Central memory CD8-positive, alpha-beta T cell (primary cell): ENCODE measurements at places on chromosomes 3 and 15.

DNA sequence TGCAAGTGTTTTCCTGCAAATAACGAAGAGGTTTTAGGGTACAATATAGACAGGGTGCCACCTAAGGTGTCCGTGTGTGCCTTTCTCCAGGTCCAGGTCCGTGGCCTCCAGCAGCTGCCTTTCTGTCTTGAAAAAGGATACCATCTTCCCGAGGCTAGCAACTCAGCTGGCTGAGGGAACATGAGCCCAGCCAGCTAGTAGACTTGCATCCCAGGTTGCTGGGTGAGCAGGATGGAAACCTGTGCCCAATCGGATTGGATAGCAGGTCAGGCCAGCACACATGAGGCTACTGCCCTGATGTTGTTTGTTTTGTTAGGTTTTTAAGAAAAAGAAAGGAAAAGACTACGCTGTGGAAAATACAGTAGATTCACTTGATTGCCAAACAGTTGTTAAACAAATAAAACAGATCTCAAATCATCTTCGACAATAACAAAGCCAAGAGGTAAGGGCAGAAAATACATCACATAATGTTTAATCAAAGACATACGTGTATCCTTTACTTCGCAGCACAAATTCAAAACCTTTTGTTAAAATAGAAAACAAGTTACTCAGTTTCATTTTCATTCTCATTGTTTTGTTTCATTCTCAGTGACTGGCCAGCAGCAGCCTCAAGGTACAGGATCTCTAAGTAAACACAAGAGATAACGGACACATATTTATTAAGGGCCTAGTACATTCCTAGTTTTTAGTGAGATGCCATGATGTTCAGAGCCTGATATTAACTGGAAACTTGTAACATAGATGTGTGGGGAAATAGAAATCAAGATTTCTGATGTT lies 661.2 kb upstream of the NR2F2 start:
- peak overlapping the region; percentile 46 for H3K4me3 ChIP-seq
- peaks cover 5% of the 10 kb centered on the region for H3K27me3 ChIP-seq
- no peak for DNase-seq
- no peak overlapping the region for H3K27ac ChIP-seq
- H3K4me1 ChIP-seq: no peaks in the 10 kb centered on the region

GRCh38 chr3:120568202-120568531 lies 28.0 kb upstream of the NDUFB4 start:
- no peak for DNase-seq
- no peak overlapping the region for H3K4me3 ChIP-seq
- H3K27ac ChIP-seq: no peak overlapping the region
- H3K36me3 ChIP-seq: no peaks in the 10 kb centered on the region

- H3K4me3 ChIP-seq: no peak overlapping the region
- H3K4me1 ChIP-seq: peaks cover 5% of the 10 kb centered on the region
- H3K27ac ChIP-seq: no peak overlapping the region
- no peak for DNase-seq
These were observed 678.2 kb upstream of the CFAP20DC start for GRCh38 chr3:59727902-59728586.

GRCh38 chr3:187878772-187879518 lies 133.7 kb upstream of the BCL6 start:
- DNase-seq: no peak
- H3K27me3 ChIP-seq: no peaks in the 10 kb centered on the region
- no peaks in the 10 kb centered on the region for H3K4me1 ChIP-seq
- no peak overlapping the region for H3K4me3 ChIP-seq
- no peak overlapping the region for H3K27ac ChIP-seq
- peaks cover 2% of the 10 kb centered on the region for H3K36me3 ChIP-seq

DNA sequence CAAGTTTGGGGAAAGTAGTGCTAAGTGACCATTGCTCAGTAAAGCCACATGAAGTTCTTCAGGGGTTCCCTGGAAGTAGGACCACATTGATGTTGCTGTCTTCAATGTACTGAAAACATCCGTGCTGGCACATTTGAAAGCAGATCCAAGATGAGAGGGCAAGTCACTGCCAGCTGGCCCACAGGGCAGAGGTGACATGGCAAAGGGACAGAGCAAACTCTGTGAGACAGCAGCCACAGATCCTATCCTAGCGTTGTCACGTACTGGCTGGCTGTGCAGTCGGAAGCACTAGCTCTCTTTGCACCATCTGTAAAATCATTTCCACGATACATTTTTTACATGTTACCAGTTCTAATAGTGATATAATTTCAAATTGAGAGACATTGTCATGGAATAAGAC lies 13.8 kb downstream of the MUC13 start:
- H3K27me3 ChIP-seq: peaks cover 42% of the 10 kb centered on the region
- H3K36me3 ChIP-seq: peaks cover 3% of the 10 kb centered on the region
- no peaks in the 10 kb centered on the region for H3K4me1 ChIP-seq
- H3K4me3 ChIP-seq: no peak overlapping the region

DNA sequence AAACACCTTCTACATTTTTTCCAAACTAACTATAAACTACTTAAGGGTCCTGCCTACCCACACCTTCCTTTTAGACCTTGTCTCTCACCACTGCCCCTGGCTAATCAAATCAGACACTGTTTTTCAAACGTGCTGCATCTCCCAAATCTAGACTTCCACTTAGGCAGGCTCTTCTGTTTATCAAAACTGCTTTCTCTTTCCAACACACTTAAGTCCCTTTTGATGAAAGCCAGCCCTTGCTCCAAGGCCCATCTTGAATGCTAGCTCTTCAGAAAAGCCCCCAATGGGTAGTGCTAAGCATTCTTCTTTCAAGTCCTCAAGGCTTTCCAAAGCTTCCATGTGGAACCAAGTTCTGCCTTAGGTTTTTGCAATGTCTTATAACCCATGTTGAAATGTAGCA lies 888.3 kb downstream of the TUSC7 start:
- no peak overlapping the region for H3K27ac ChIP-seq
- DNase-seq: no peak
- H3K27me3 ChIP-seq: no peaks in the 10 kb centered on the region
- H3K4me1 ChIP-seq: no peaks in the 10 kb centered on the region
- no peak overlapping the region for H3K4me3 ChIP-seq
- no peaks in the 10 kb centered on the region for H3K36me3 ChIP-seq

DNA sequence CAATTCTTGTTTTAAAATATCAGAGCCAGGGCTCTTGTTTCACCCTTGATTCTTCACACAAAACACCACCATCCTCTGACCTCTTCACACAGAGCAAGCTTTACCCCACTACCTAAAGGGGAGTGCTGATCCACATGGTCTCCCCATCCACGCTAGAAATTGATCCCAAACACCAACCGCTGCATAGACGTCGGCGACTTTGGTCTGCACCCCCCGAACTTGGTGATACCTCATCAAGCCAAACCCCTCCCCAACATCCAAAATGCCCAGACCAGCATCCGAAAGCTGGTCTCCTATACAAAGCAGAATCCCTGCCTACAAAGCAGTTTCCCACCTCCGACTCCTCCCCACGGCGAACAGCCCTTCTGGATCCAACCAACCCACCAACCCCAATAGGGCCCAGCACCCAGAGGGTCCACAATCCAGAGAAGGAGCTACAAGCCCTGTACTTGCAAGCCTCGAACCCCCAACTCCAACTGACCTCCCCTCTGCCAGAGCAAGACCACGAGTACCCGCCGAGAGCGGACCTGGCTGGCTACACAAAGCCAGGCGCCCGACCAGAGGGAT lies 25.8 kb upstream of the MTHFS start:
- peak overlapping the region; percentile 95 for H3K27ac ChIP-seq
- H3K36me3 ChIP-seq: peaks cover 21% of the 10 kb centered on the region
- H3K4me1 ChIP-seq: peaks cover 21% of the 10 kb centered on the region
- H3K27me3 ChIP-seq: no peaks in the 10 kb centered on the region
- H3K4me3 ChIP-seq: peak overlapping the region; percentile 89
- DNase-seq: no peak

DNA sequence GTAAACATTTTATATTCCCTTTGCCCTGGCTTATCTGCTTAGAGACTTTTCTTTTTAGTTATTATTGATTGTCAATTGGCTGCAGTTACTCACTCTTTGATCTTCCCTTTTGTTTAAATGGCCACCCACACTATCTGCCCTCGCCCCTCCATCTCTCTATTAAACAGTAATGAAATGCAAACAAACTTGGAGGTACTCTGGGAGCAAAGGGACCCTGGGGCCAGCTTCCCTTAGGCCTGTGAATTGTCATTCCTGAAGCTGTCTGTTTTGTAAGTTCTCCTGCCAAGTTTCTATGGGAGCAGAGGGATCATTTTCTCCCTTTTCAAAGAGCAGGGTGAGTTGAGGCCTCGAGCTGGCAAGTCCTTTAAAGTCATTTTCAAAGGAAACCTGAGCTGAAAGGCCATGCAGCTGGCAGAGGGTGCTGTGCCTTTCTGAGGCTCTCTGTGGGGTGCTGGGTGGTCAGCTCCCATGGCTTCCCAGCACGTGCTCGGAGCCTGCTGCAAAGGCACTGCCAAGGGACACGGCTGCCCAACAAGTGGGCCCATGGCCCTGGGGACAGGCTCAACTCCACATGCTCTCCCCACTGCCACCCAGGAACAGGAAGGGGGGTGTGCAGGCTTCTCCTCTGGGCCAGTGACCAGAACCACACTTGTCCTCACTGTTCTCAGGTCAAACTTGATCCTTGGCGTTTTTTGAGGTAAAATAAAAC lies 17.4 kb upstream of the RTP2 start:
- peaks cover 21% of the 10 kb centered on the region for H3K36me3 ChIP-seq
- H3K27ac ChIP-seq: no peak overlapping the region
- no peaks in the 10 kb centered on the region for H3K4me1 ChIP-seq
- no peak for DNase-seq
- H3K4me3 ChIP-seq: no peak overlapping the region
